ENCODE measurements at places on chromosomes 6 and 20. TPM values are rescaled to one million over a fixed set of nuclear protein-coding genes. Genes with fewer than 3 reads are reported as not detected.

GRCh38 chr6:13261464-13261994, 66.8 kb downstream of the TBC1D7 start:
- no peak for DNase-seq
- no peak overlapping the region for H3K4me3 ChIP-seq
- H3K4me1 ChIP-seq = peaks cover 7% of the 10 kb centered on the region
- no peaks in the 10 kb centered on the region for H3K36me3 ChIP-seq
- no peak overlapping the region for H3K27ac ChIP-seq
- H3K27me3 ChIP-seq = no peaks in the 10 kb centered on the region

Gene TMEM181
- total RNA-seq = 27.3 TPM

- no peaks in the 10 kb centered on the region for H3K27me3 ChIP-seq
- H3K4me1 ChIP-seq = no peaks in the 10 kb centered on the region
- DNase-seq = no peak
- H3K27ac ChIP-seq = no peak overlapping the region
- no peaks in the 10 kb centered on the region for H3K36me3 ChIP-seq
Measured at GRCh38 chr6:88367248-88367647, 201.1 kb upstream of the CNR1 start.

DNA sequence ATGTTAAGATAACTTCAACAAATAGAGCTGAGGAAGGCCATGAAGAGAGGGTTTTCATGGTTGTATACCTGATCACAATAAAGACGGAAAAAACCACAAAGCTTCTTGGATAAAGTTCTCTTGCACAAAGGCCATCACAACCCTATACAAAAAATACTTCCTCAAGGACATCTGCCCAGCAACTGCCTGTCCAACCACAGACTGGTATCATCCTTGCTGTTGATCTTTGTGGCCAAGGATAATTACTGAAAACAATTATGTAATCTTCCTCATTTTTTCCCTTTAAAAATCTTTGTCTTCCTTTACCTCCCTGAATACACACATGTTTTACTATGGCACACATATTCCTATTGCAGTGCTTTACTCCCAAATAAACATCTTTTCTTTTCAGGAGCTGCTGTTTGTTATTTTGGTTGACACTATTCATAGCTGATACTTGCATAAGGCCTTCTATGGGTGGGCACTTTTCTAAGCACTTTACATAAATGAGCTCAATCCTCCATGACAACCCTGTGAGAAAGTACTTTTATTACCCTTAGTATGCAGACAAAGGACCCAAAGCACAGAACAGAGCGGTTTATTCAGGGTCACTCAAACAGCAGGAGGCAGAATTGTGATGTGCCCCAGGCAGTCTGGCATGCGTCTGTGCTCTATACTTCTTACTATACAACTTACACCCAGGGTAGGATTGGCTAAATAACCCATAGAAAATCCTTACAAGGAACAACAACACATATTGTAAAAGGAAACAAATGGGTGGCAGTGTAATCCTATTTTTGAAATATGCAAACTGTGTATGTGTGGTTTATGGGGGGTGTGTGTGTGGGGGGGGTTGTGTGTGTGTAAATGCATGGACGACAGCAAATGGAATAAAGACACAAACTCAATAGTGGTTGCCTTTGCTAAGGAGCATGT, 35.1 kb downstream of the SNRNP48 start:
- H3K4me3 ChIP-seq = no peak overlapping the region
- DNase-seq = peak; percentile 67
- no peaks in the 10 kb centered on the region for H3K27me3 ChIP-seq
- peaks cover 19% of the 10 kb centered on the region for H3K4me1 ChIP-seq

DNA sequence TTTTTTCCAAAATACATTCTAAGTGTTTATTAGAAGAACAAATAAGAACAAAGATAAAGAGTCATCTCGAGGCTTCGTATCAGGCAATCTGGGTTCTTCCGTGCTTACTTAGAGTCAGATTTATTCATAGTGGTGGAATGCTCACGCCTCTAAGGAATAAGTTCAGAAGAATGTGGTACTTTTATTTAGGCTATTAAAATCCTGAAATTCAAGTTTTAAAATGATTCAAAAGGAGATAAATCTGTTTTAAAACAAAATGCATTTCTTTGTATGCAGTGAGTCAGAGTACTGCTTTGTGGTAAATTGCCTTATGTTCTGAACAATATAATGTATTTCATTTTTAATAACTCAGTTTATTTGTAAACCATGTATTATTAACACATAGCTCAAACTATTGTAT, 89.1 kb downstream of the FUT9 start:
- H3K4me1 ChIP-seq = no peaks in the 10 kb centered on the region
- no peak for DNase-seq
- no peaks in the 10 kb centered on the region for H3K27me3 ChIP-seq
- H3K36me3 ChIP-seq = no peaks in the 10 kb centered on the region
- H3K4me3 ChIP-seq = no peak overlapping the region

DNA sequence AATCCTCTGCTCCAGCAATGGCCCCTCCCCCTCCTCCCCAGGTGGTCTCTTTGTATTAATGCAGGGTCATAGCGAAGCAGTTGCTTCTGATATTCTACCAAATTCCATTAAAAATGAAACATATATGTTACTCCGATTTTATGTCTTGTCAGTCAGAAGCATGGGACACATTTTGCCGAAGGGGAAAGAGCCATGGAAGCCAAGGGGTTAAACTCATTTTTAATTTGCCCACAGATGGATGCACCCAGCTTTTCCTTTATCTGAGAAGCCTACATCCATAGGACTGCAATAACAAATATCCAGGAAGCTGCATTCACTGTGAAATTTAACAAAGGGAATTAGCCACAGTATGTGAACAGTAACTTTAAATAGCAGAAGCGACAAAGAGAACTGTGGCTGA, 688.2 kb downstream of the QKI start:
- DNase-seq = peak; percentile 47
- peak overlapping the region; percentile 76 for H3K27ac ChIP-seq
- H3K4me3 ChIP-seq = peak overlapping the region; percentile 4
- H3K4me1 ChIP-seq = peaks cover 40% of the 10 kb centered on the region

Gene HLA-DQA2
- total RNA-seq = not detected

Gene GPX5
- total RNA-seq = not detected

Gene RHAG
- total RNA-seq = not detected

DNA sequence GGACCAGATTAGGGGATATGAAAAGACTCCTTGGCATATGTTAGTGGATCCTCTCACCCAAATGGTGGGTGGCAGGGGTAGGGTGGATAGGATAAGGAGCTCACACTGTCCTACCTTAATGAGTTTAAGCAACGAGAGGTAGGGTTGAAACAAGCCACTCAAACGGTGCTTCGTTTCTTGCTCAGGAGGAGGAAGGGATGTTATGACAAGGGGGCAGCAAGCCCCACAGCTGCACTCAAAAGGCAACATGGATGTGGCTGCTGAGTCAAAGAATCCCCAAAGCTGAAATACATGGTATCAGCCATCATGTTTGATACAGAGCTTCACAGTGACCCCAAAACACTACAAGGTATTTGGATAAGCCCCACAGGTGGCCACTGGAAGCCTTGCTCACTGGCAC, 8.4 kb upstream of the IDH3B start:
- no peaks in the 10 kb centered on the region for H3K36me3 ChIP-seq
- H3K27ac ChIP-seq = no peak overlapping the region
- H3K27me3 ChIP-seq = peaks cover 57% of the 10 kb centered on the region

Gene ESR1
- not detected for total RNA-seq

- H3K27ac ChIP-seq = no peak overlapping the region
- H3K4me1 ChIP-seq = peaks cover 7% of the 10 kb centered on the region
- no peak for DNase-seq
- no peaks in the 10 kb centered on the region for H3K36me3 ChIP-seq
- H3K4me3 ChIP-seq = no peak overlapping the region
Measured at GRCh38 chr6:44704240-44705150, 317.0 kb downstream of the CDC5L start.

GRCh38 chr6:142279350-142280180, 22.2 kb upstream of the ADGRG6 start:
- DNase-seq = no peak
- no peaks in the 10 kb centered on the region for H3K36me3 ChIP-seq
- no peaks in the 10 kb centered on the region for H3K4me1 ChIP-seq
- no peak overlapping the region for H3K27ac ChIP-seq
- H3K4me3 ChIP-seq = no peak overlapping the region

GRCh38 chr20:46031701-46032254, 2.8 kb downstream of the SLC12A5 start:
- H3K4me1 ChIP-seq = peaks cover 9% of the 10 kb centered on the region
- H3K36me3 ChIP-seq = no peaks in the 10 kb centered on the region
- H3K27me3 ChIP-seq = peaks cover 100% of the 10 kb centered on the region
- H3K27ac ChIP-seq = no peak overlapping the region
- peak overlapping the region; percentile 51 for H3K4me3 ChIP-seq

Gene SLPI
- total RNA-seq = not detected

Gene MTFR2
- 6.2 TPM for total RNA-seq

Gene SNAP25
- total RNA-seq = not detected

Gene LGSN
- total RNA-seq = 0.09 TPM

Gene C20orf202
- total RNA-seq = not detected

- H3K27me3 ChIP-seq = no peaks in the 10 kb centered on the region
- H3K36me3 ChIP-seq = no peaks in the 10 kb centered on the region
- H3K4me1 ChIP-seq = peaks cover 11% of the 10 kb centered on the region
- no peak for DNase-seq
- H3K27ac ChIP-seq = no peak overlapping the region
Measured at GRCh38 chr20:61662226-61662967, 403.3 kb downstream of the TAF4 start.

Gene PRL
- not detected for total RNA-seq

DNA sequence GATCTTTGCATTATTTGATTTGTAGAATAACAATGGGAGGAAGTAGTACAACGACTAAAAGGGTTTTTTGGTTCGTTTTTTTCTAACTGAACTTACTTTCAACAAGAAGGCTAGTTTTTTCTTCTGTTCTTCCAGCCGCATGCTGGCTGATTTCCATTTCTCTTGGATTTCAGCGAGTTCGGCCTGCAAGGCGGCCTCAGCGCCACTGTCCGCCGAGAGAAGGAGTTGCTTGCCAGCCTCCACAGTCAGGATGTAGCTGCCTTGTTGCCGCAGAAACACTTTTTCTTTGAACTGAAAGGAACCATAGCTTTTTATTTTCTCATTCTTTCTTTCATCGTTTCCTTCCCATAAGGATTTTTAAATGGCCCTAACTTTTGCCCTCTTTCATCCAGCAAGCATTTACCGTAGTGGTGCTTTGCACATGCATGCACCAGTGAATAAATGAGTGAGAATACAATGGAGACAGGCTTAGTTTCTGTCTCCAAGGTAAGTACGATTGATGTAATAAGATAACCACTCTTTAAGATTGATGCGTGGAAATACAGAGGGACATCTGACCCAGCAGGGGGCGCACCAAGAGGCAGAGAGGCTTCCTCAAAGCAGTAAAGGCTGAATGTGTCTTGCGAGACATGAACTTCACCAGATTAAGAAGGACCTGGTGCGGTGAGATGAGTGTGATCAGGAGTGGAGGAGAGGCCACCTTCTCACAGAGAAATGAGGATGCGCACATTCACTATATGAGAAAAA, 398.8 kb downstream of the ESR1 start:
- H3K4me1 ChIP-seq = peaks cover 5% of the 10 kb centered on the region
- DNase-seq = peak; percentile 57
- H3K36me3 ChIP-seq = no peaks in the 10 kb centered on the region
- no peak overlapping the region for H3K27ac ChIP-seq
- H3K4me3 ChIP-seq = no peak overlapping the region

- H3K4me3 ChIP-seq = no peak overlapping the region
- H3K36me3 ChIP-seq = peaks cover 7% of the 10 kb centered on the region
- DNase-seq = peak; percentile 33
Measured at GRCh38 chr6:164612751-164613150, 696.7 kb downstream of the C6orf118 start.

GRCh38 chr6:158029668-158030230, 48.1 kb downstream of the SYNJ2 start:
- DNase-seq = no peak
- no peak overlapping the region for H3K27ac ChIP-seq

Gene ACAT2
- total RNA-seq = 101 TPM

Gene QKI
- total RNA-seq = 216 TPM

Data from neural progenitor cell (in vitro differentiated cells).